Stimulated activated effector memory CD8-positive, alpha-beta T cell treated with anti-CD3 and anti-CD28 coated beads, Interleukin-12 subunit alpha, Interleukin-12 subunit beta, amount 100 ng/mL, for 72 hours (primary cell): ENCODE measurements at places on chromosomes 11 and 22.

GRCh38 chr11:73288192-73288872, 16.2 kb downstream of the P2RY6 start:
- no peak for DNase-seq

DNA sequence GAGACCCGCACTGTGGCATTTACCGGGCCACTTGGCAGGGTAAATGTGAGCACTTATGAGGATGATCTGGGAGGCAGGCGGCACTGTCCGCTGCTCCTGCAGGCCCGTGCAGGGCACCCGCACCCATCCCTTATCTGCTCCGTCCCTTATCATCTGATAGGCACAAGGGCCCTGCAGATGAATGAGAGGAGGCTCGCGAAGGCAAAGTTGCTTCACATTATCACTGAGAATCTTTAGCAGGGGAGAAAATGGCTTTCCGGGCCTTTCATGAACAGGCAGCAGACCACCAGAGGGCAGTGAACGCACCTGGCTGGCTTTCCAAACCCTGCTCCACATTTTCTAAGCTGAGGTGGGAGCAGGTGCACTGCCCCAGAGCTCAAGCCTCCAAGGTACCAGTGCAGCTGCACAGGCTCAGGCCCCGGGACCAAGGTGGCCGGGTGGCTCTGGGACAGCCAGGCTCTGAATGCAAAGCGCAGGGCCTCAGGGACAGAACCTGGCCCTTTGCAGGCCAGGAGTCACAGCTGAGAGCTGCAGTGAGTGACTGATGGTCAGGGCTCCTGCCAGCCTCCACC, 165.6 kb downstream of the SHANK2 start:
- no peak for DNase-seq

- DNase-seq, result no peak
These were observed 5.1 kb upstream of the SYCE3 start for GRCh38 chr22:50567721-50568252.

DNA sequence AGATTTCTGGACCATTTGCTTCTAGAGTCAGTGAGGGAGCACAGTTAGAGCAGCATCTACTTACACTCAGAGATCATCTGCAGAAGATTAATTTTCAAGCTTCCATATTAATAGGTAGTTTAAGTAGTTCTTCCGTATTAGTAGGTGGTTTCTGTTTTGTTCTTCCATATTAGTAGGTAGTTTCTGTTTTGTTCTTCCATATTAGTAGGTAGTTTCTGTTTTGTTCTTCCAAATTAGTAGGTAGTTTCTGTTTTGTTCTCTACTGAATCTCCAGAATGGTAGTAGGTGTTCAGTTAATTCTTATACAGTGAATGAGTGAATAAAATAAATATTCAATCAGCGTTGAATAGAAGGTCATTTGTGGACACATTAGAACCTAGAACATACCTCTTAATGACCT, 175.7 kb downstream of the TMEM135 start:
- no peak for DNase-seq

- DNase-seq, result no peak
These were observed 569.0 kb upstream of the B3GAT1 start for GRCh38 chr11:134980819-134981710.

GRCh38 chr22:31019191-31019930, 50.3 kb downstream of the TUG1 start:
- no peak for DNase-seq

- DNase-seq, result no peak
These were observed 370.1 kb upstream of the ARHGAP42 start for GRCh38 chr11:100316952-100317351.

- no peak for DNase-seq
These were observed 338.6 kb downstream of the SHANK2 start for GRCh38 chr11:70913715-70914231.

GRCh38 chr11:126405374-126405773, 49.9 kb downstream of the ST3GAL4 start:
- DNase-seq, result no peak

GRCh38 chr11:71490044-71490730, 36.9 kb upstream of the KRTAP5-7 start:
- DNase-seq, result no peak

DNA sequence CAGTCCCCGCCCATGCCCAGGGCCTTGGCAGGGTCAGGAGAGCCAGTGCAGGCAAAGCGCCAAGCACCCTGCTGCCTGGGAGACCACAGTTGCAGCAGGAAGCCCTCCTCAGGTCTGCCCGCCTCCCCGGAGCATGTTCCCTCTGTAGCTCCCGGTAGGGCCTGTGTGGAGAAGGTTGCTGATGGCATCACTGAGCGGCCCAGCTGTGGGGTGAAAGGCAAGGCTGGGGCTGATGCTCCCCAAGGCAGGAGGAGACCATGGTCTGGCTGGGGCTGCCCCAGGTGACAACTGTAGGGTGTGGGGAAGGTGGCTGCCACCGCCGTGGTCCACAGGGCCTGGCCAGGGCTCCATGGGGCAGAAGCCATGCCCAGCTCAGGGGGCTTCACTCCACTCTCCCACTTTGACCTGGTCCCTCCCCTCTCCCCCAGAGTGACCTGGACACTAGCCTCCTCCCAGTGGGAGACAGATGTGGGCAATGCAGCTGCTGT, 53.0 kb downstream of the CDKN1C start:
- DNase-seq, result no peak

- DNase-seq, result no peak
These were observed 13.8 kb downstream of the CARS1 start for GRCh38 chr11:3043315-3043871.

GRCh38 chr11:69534166-69534530, 52.7 kb downstream of the LINC01488 start:
- no peak for DNase-seq

- DNase-seq, result no peak
These were observed 4.0 kb downstream of the DEAF1 start for GRCh38 chr11:690738-691633.

GRCh38 chr22:27892811-27893210, 26.2 kb downstream of the PITPNB start:
- DNase-seq, result no peak

- no peak for DNase-seq
These were observed 17.8 kb upstream of the ST14 start for GRCh38 chr11:130141561-130142341.

DNA sequence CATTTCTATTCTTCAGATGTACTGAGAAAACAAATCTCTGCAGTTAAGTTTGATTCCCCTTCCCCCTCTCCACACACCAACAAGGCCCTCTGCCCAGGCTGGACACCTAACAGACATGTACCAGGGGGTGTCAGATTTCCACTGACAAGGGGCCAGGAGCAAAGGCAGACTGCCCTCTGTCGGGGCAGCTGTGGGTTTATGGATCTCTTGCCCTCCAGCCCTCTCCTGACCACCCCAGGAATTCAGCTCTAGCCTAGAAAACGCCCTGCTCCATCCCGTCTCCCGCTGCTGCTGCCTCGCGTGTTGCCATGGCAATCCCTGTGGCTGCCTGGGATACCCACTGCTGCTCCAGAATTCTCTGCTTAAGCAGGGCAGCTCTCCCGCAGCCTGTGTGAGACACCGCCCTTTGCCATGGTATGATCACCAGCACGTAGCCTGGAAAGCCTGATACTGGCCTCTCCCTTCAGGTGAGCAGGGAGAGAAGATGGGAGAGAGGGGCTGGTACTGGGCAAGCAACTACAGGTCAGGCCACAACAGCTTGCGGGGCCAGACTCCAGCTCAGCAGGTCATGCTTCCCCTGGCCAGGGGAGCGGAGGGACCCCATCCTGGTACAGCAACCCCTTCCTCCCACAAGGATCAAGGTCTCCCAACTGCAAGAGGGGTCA, 41.6 kb downstream of the BUD13 start:
- DNase-seq, result no peak

GRCh38 chr11:80107415-80107814, 666.6 kb upstream of the TENM4 start:
- DNase-seq, result no peak

GRCh38 chr11:84655712-84656111, 971.4 kb downstream of the DLG2 start:
- DNase-seq, result no peak

DNA sequence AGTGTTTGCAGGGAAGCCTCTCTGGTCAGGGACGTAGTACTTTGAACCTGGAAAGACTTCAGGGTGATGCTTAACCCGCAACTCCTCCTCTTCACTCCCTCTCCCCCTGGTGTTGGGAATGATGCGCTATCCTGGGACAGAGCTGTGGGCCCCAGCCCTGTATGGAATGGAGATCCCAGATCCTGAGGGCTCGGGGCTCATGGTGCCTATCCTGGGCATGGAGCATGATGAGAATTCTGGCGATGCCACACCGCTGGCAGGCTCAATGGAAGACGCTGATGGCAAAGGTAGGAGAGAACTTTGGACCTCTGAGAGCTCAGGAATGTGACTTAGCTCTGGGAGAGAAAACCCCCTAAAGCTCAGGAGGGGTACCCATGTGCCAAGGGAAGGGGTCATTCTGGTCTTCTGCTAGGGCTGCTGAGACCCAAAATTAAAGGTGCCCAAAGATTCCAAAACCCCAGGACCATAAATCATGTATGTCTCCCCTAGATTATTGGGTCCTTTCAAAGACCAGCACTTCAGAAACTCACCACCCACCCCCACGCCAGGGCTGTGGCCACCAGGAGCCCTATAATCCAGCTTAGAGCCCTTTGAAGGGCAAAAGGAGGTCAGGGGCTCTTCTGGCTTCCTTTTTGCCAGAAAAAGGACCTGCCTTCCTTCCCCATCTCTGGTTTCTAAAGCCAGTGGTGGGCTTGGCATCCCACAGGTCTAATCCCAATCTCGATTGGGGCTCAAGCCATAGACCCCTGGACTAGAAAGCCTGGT, 52.5 kb downstream of the BTG4 start:
- DNase-seq, result no peak

DNA sequence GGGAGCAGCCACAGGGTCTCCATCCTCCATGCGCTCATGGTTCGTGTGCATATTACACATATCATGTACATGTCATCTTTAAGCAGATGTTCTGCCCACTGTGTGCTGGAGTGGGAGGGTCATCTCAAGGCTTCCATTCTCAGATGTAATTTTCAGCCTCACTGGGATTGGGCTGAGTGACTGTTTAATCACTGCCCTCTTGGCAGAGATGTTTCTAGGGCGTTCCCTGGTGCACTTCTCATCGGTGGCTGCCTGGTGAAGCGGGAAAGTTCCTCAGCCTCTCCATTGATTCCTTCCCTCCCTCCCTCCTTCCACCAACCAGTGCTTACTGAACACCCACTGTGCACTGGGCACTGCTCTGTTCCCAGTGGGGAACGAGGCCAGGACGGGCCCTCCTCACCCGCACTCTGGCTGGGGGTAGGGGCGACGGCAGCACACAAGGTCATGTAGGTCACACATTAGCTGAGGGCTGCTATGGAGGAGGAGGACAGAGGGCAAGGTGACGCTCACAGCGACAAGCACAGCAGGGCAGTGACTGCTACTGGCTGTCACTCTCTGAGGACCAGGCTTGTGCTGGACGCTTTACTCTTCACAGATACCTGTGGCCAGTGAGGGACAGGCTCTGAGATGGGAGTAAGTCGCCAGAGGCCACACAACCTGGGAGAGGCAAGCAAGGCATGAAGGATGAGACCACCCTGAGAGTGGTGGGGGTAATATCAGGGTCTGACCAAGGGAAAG, 22.9 kb downstream of the GNAZ start:
- DNase-seq, result no peak

DNA sequence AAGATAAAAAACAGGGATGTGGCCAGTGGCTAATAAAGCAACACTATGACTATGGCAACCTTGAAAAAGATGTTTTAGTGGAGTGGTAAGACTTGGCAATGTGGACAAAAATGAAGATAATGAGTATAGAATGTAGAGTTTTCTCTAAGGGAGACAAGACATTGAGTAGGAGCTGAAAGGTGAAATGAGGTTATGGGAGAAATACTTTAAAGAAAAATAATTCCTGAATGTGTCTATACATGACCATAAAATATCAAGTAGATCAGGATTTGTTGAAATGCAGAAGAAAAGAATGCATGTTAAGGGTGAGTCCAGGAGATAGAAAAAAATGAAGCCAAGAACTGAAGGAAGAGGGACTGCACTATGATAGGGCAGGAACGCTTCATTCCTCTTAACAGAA, 101.6 kb upstream of the CARD18 start:
- no peak for DNase-seq

DNA sequence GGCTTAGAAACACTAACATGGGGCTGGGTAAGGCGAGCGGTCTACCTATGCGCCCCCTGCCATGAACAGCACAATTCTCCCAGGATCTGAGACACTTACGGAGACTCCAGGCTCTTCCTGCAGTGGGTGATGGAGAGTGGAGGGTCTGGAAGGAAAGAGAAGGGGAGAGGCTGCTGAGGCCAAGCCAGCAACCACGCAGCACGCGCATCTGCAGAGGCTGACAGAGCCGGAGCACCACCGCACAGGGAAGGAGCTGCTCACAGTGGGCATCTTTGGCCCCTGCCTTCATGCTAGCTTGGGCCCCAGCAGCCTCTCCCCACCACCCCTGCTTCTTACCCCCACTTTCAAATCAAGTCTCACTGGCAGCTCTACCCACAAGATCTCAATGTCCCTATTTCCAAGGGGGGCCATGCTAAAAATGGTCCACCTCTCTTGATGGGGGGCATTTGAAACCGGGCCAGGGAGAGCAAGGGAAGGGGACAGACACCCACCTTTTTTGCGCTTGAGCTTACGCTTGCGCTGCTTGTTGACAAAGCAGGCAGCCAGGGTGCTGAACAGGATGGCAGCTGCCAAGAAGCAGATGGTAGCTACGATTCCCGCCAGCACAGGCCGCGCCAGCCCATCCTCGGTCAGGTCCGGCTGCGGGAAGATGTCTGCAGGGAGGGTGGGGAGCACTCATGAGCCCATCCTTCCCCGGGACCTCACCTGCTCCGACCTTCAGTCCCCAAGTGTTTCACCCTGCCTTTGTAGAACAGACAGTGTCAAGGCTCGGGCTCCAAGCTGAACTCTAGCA, 34.5 kb downstream of the IGSF9B start:
- DNase-seq, result no peak

DNA sequence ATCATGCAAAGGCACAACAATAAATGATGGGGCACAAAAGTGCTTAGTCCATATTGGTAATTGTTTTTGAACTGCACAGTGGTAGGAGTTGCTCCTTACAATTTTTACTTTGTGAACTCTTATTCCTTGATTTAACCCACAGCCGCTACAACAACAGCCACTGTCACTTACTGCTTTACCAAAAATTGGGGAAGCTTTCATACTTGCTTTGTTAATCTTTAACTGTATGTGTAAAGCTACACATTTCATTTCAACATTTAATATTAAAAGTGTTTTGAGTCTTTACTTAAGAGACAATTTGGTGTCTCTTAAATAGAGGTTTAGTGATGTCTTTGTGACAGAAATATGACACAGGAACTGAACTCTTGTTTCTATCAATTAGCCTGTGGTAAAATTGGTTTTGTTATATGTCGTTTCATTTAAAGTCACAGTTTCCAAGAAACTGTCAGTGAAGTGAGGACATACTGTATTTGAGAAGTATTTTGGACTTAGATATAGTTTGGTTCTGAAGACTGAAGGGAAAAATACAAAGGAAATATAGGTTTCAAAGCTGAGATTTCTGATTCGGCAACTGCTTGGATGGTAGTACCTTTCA, 6.5 kb upstream of the IL18BP start:
- no peak for DNase-seq

DNA sequence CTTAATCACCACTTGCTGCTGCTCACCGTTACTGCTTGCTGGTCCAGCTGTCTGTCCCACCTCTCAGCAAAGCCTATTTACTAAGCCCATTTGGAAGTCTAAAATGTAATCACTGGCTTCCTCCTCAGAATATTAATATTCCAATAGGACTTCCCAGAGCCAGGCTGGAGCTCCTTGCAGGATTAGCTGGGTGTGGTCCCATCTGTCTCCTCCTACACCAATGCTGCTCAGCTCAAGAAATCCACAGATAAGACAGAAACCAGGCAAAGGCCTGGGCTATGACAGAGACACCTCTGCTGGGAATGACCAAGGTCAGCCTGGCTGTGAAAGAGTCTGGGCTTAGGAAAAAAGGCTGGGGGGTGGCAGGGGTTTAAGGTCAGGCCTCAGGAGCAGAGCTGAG, 317.8 kb downstream of the BUD13 start:
- no peak for DNase-seq

- DNase-seq, result peak; percentile 82
These were observed 31.2 kb upstream of the TRIM29 start for GRCh38 chr11:120168960-120169681.
